ENCODE measurements at places on chromosomes 11 and 22.

- DNase-seq = no peak
Measured at GRCh38 chr11:92297567-92298553, 73.2 kb downstream of the FAT3 start.

GRCh38 chr22:32706149-32706548 is 95.4 kb upstream of the TIMP3 start:
- no peak for DNase-seq

GRCh38 chr11:119470317-119471291 is 47.6 kb upstream of the THY1 start:
- DNase-seq = no peak

- DNase-seq = no peak
Measured at GRCh38 chr11:70463478-70464255, 65.3 kb downstream of the CTTN start.

GRCh38 chr11:80469871-80470270 is 1029.0 kb upstream of the TENM4 start:
- DNase-seq = no peak

Measured in Panc1 (cell line).